ENCODE measurements at places on chromosomes 1 and 21.

- DNase-seq: peak; percentile 42
These were observed 54.7 kb downstream of the CD2 start for GRCh38 chr1:116808848-116809508.

DNA sequence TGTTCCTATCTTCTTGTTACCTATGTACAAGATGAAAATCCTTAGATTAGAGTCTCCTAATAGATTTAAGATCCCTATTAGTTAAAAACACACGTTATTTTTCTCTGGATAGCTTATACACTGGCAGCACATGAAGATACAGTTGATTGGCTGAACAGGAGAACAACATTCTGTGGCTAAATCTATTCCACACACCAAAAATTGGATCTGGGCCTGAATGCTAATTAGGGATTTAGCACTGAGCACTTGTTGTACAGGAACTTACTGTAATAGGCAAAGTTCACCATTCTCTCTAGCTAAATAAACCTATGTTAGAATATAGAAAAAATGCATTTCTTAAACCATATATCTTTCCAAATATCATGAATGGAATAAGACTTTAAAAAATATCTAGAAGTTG lies 117.1 kb upstream of the PTGFR start:
- no peak for DNase-seq

GRCh38 chr1:147618077-147618569 lies 52.2 kb downstream of the ACP6 start:
- DNase-seq: peak; percentile 33

DNA sequence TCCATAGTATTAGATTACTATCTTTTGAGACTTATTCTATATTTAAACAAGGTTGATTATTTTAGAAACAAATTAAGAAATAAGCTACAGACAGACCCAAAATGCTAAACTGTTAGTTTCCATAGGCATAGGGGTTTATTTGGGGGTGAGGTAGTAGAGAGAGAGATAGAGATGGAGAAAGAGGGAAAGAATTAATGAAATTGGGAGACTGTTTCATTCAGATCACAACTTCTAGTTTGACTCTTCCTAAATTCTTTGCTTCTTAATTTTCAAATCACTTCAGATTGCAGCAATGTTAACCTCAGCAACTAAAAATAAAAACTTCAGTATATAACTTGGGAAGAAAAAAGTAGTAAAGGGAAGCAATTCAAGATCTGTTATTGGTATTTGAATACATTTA lies 3.4 kb downstream of the JUN start:
- no peak for DNase-seq

DNA sequence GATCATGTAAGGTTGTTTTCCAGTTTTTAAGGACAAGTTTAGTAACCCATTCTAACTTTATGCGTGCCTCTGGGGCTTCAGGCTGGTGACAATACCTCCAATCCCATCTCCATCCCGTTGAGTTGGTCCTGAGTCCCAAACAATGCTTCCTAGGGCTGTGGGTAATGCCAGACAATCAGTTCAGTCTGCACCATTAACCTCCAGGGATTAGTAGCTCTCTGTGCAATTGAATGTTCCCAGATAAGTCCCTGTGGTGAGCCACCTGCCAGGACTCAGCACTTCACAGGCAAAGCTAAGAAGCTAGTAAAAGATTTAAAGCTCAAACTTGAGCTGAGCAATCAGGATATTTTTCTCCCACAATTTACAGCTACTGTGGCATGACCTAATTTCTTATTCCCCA lies 462.2 kb upstream of the PTBP2 start:
- DNase-seq: no peak

DNA sequence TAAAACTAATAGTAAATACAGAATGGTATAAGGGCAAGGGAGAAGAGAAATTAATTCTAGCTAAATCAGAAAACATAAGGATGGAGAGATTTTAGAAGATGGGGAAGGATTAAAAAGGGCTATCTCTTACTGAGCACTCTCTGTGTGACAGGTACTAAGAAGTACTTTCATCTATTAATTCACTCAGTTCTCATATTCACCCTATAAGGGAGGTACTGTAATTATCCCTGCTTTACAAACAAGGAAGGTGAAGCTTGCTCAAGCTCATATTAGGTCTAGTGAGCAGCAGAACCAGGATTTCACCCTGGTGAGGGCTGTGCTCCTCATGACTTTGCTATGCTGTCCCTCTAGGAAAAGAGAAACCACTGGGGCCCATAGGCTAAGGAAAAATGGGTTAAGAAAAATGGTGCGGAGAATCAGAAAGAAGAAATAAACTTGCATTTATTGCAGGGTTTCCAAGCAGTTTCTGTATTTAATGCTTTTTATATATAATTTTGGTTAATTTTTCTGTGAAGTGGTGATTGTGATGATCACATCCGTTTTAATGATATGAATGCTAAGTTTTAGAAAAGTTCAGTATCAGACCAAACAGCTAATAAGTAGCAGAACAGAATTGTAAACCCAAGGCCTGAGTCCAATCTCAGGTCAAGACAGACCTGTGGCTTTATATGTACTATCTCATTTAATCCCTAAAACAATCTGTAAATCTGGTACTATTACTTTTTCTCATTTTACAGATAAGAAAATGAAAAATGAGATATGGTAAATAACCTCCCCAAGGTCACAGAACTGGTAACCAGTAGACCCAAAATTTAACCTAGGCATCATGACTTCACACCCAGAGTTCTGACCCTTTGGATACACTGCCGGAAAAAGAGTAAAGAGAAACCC lies 1.7 kb downstream of the PCNX2 start:
- DNase-seq: no peak

- no peak for DNase-seq
These were observed 18.9 kb downstream of the NENF start for GRCh38 chr1:212451416-212452322.

DNA sequence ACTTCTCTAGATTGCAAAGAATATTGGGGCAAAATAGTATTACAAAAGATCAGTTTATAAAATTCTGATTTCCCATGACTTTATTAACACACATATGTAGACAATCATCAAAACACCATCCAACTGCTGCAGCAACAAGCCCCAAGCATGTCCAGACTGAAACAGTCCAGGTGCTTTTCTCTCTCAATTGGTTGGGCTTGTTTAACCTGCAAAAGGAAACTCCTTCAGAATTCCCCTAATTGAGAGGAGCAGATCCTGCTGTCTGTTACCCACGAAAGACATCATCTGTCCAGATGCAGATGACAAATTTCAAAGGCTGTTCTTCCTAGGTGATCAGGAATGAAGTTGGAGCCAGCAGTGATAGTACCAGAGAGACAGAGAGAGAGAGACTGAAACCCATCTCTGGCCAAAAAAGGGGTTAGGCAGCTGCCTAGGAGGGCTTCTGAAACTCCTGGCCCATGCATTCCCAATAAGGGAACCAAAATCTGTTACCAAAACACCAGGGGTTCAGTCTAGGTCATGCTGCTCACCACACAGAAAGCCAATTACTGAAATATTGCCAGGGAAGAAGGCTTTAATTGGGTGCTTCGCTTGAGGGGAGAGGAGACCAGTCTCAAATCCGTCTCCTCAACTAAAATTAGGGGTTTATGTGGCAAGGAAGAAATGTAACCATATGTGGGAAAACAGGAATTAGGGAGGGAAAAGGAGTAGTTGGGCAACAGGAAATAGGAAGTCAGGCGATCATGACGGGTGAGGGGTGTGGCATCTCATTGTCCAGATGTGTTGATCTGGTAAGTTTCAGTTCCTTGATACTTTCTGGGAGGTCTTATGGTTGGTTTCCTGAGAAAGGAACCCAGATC lies 34.7 kb upstream of the RGL1 start:
- no peak for DNase-seq

DNA sequence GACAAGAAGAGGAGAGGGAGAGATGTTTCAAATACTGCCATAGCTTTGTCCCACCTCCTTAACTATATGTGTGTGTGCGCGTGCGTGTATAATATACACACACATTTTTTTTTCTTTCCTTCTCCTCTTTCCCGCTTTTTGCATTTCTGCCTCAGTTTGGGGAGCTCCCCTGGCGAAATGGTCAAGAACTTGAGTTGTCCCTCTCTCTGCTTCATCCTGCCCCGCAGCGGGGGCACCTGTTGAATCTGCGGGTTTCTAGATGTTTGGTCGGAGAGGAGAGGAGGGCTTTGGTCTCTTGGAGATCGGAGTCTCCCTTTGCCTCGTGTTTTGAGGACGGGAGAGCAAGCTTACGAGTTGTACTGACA lies 504 bp downstream of the SCCPDH start:
- DNase-seq: no peak

DNA sequence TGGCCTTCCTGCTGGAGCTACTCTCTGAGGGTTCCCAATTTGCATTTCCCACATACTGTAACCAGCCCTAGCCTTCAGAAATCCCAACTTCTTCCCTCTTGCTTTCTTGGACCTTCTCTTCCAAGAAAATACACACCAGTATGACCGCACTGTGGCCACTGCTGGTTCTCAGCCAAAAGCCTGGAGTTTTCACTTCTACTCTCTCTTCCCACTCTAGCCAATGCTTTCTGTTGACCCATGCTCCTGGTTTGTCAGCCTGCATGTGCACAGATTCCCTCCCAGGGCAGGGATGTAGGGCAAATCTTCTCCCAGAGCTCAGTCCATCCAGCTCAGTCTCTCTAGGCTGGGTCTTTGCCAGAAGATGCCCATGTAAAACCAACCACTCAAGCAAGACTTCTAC lies 664 bp downstream of the SLAMF1 start:
- no peak for DNase-seq

DNA sequence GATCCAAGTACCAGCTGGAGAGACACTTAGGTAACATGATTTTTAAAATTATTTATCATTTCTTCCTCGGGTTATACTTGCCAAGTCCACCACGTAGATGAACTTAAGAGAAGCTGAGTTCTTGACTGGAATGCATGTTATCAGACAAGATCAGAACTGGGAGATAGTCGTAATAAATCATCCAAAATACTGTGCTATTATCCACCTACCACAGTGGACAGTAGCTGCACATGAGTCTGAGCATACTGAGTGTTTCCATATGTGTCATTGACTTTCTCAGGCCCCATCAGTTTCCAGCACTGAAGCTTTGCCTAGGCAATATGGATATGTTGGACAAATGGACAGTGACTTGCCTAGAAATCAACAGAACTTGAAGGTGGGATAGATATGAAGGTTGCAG lies 77.9 kb upstream of the RRP15 start:
- DNase-seq: no peak

- DNase-seq: no peak
These were observed 22.9 kb upstream of the HNRNPU start for GRCh38 chr1:244887281-244887680.

GRCh38 chr1:209375671-209376365 lies 207.7 kb upstream of the CAMK1G start:
- no peak for DNase-seq

DNA sequence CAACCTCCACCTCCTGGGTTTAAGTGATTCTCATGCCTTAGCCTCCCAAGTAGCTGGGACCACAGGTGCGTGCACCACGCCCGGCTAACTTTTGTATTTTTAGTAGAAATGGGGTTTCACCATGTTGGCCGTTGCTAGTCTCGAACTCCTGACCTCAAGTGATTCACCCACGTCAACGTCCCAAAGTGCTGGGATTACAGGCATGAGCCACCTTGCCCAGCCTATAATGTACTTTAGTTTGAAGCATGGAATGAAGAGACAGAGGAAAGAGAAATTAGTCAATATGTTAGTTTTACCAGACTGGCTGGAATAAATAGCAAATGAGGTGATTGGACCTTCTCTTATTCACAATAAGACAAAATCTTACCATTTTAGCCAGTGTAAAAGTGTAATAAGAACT lies 89.0 kb downstream of the GTF2B start:
- DNase-seq: no peak

DNA sequence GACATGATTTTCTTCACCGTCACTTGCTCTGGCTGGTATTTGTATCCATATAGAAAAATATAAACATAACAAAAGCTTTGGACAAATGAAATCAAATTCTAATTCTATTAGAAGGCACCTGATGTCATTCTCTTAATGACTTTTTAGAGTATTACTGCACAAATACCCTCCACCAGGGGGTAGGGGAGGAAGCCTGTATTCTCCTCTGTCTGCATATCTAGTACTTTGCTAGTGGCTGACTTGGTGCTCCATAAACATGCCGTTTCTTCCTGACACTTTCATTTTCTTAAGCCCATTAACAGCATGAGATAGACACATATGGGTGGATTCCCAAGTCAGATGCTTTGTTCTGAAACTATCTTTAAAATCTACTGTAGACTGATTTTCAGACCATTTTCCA lies 20.6 kb upstream of the KCNJ15 start:
- no peak for DNase-seq

- DNase-seq: no peak
These were observed 21.6 kb downstream of the ROR1 start for GRCh38 chr1:63795455-63795854.

DNA sequence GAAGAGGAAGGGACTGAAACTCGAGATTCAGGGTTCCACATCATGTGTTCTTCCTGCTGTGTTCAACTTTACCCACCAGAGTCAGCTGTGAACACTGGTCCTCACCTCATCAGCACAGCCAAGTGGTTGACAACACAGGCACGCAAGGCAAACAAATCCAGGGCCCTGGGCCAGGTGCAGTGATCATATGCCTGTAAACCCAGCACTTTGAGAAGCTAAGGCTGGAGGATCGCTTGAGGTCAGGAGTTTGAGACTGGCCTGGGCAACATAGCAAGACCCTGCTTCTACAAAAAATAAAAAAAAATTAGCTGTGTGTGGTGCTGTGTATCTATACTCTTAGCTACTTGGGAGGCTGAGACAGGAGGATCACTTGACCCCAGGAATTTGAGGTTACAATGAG lies 8.4 kb upstream of the XKR8 start:
- no peak for DNase-seq

DNA sequence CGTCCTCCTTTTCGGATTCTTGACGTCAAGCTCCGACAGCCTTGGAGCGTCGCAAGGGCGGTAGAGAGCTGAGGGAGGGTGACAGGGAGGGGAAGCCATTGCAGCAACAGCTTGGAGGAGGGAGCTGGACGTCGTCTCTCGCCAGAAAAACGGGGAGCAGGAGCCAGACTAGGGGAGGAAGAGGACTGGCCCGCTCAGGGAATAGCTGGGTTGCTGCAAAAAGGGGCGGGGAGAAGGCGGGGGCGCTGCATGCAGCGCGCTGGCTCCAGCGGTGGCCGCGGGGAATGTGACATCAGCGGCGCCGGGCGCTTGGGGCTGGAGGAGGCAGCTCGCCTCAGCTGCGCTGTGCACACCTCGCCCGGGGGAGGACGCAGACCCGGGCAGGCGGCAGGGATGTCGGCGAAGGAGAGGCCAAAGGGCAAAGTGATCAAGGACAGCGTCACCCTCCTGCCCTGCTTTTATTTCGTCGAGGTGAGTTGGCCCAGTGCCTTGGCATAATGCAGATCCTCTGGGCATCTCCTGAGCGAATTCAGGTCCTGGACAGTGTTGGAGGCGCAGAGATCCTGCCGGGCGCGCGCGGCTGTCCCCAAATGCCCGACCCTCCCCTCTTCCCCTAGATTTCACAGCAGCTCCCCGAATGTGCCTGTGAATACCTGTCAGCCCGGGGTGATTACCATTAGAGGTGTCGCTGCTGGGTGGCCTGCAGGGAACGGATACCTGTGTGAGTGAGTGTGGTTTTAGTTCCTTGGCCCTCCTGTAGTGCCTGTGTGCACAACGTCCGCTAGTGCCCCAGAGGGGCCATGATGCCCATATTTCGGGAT lies at the start of gene PLPPR4:
Gene PLPPR4 (plus strand): TSS at position 292 of the 821 bp plus-strand sequence. CDS start 102 bp downstream, at position 394.
- peak; percentile 5 for DNase-seq
